ENCODE measurements at places on chromosomes 6 and 20.
A peak's percentile ranks its signal among the peaks of the same experiment; 100 is the strongest.

DNA sequence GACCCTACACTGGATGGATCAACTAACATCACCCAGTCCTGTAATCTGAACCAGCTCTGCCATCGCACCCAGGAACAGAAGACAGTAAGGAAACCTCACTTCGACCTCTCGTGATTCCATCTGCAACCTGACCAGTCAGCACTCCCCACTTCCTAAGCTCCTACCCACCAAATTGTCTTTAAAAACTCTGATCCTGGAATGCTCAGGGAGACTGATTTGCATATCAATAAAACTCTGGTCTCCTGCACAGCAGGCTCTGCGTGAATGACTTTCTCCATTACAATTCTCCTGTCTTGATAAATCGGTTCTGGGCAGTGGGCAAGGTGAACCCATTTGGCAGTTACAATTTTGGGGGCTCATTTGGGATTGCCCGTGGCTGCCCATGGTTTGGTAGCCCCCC is 18.3 kb upstream of the AGPAT4 start:
- DNase-seq, result no peak

DNA sequence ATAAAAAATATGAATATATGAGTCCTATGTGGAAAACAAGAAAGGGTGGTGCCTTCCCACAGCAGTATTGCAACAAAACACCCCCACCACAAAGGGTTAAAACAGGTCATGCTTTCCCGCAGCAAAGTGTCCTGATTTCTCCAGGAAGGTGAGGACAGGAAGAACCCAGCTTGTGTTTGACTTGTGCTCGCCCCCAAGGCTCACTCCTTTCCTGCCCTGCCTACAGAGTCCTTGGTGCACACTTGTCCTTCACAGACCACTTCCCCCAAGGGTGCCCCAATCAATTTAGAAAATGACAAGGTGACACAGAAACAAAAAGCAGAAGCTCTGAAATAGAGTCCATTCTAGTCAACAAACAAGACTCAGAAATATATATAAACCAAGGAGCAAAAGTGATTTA is 237.4 kb downstream of the PTPRK start:
- DNase-seq, result no peak

DNA sequence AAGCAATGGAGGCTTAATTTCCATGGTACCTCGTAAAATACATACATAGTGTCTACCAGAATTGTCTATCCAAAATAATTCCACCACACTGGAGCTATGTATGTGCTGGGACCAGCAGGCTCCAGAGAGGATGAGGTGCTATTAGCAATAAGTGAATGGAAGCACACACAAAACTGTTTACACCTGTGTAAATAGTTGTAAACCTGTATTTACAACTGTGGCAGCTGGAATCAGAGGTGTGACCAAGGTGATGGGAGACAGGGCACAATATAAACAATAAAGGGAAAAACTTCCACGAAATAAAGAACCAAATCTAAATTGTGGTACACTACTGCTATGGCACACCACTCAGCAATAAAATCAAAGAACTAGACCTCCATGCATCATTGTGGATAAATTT is 14.4 kb downstream of the RARS2 start:
- DNase-seq, result no peak

DNA sequence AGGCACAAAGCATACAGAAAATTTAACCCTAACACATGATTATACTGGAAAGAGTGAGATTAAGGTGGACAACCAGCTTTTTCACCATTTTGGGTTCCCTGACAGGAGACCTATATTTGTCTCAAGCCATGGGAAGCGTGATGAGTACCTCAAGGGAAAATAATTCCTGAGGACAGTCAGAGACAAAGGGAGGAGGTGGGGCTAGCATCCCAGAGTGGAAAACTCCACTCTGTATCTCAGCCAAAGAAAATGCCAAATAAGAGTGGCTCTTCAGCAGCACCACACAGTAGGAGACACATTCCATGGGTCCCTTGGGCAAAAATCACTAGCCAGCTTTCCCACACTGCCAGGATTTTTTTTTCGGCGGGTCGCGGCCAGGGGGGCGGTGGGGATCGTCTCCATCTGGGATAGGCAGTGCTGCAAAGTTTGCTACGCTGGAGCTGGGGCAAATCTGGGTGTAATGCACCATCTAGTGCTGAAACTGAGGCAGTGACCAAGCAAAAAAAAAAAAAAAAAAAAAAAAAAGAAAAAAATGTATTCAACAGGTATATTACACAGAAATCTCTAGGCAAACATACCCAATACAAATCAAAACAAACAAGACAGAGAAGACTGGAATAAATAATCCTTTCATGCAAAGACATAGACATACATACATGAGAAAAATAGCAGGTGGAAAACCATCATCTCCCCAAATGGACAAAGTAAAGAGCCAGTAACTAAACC is 77.3 kb upstream of the SLC35F1 start:
- no peak for DNase-seq

GRCh38 chr6:106334646-106335448 is 9.3 kb upstream of the ATG5 start:
- peak; percentile 16 for DNase-seq

DNA sequence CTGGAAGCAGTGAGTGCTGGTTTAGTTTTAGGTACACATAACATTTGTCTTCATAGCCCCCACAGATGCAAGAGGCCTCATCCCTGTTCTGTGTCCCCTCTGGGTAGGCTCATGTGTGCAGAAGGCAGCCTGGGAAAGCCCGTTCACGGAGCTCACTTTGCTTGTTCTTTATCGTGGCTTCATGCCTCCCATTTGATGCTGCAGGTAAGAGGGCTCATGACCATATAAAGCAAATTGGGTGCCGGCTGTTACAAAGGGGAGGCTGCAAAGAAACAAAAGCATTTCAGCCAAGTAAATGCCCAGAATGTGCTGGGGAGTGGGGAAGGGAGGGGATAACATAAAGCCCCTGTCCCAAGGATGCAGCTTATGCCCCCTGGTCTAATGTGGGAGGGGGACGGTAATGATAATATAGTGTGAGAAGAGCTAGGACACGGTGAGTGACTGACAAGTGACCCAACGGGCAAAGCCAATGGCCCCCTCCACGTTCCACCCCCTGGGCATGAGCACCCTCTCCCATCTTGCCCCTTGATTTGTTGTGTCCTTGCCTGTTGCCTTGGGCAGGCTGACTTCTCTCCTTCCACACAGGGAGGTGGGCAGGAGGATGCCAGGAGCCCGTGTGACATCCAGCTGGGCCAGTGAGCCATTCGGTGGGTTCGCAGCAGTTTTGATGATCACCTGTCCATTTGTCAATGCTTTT is 138.0 kb downstream of the FOXO3 start:
- no peak for DNase-seq

DNA sequence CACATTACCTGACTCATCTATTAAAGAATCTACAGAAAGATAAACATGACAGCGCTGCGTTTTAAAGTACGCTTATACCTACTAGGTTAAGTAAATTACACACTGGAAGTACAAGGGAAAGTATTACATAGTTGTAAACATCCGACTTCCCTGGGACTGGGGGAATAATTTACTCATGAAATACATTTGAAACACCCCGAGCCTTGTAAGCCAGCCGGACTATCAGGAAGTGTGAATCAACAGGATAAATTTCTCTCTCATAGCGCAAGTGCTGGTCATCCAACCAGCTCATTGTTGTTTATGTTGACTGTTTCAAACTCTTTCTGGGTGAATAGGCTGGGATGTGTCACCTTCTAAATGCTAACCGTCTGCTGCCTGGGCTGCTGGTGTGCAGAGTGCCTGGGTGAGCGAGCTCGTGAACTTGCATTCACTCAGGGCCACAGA is 4.9 kb downstream of the BMP6 start:
- no peak for DNase-seq

- no peak for DNase-seq
Observed at GRCh38 chr6:150084426-150084825, 15.5 kb upstream of the ULBP3 start.

GRCh38 chr20:49832632-49833327 is 20.2 kb downstream of the SLC9A8 start:
- DNase-seq, result no peak

DNA sequence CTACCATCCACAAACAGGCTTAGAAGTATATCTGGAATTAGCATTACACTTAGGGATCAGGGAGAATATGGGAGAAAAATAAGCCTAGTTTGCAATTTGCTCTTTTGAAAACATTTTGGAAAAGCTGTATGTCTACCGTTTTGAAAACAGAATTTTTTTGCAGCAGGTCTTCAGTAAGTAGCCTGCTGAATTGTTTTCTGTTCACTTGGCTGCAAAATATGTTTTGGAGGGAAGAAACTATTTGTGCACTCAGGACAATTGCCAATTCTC is 39.6 kb downstream of the ILRUN start:
- DNase-seq, result no peak

DNA sequence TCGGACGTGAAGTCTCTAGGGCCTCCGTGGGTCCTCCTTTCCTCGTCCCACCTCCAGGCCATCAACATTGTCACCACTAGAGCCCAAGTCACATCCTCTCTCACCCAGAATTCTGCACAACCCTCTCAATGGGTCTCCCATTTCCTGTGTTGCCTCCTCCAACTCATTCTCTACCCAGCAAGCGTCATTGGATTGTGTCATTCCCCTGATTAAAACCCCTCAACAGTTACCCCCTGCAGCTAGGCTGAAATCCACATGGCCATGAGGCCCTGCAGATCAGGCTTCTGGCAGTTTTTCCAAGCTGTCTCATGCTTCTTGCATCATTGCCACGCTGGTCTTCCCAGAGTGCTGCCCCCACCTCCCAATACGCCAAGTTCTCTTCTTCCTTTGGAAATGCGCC is 12.9 kb upstream of the FAM210B start:
- DNase-seq, result no peak

- no peak for DNase-seq
Observed at GRCh38 chr6:20948556-20948955, 414.3 kb downstream of the CDKAL1 start.

DNA sequence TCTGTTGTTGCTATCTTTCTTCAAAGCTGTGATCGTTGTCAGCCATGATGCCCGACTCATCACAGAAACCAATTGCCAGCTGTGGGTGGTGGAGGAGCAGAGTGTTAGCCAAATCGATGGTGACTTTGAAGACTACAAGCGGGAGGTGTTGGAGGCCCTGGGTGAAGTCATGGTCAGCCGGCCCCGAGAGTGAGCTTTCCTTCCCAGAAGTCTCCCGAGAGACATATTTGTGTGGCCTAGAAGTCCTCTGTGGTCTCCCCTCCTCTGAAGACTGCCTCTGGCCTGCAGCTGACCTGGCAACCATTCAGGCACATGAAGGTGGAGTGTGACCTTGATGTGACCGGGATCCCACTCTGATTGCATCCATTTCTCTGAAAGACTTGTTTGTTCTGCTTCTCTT is 19.3 kb downstream of the ABCF1 start:
- no peak for DNase-seq

GRCh38 chr6:43695215-43695966 is 7.8 kb upstream of the MRPS18A start:
- no peak for DNase-seq

- no peak for DNase-seq
Observed at GRCh38 chr6:44247338-44248302, 719 bp downstream of the HSP90AB1 start.

DNA sequence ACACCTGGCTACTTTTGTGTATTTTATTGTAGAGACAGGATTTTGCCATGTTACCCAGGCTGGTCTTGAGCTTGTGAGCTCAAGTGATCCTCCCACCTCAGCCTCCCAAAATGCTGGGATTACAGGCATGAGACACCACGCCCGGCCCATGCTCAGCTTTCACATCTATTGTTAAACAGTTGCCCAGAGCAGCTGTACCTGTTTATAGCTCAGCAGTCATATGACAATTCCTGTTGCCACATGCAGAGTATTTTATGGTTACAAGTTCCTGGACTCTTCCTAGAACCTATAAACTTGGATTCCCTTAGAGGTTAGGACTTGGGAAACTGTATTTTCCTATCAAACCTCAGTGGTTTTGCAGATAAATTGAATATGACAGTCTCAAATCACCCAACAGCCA is 188.3 kb upstream of the KCNG1 start:
- DNase-seq, result no peak

GRCh38 chr6:52595796-52596130 is 18.9 kb upstream of the TRAM2 start:
- no peak for DNase-seq

DNA sequence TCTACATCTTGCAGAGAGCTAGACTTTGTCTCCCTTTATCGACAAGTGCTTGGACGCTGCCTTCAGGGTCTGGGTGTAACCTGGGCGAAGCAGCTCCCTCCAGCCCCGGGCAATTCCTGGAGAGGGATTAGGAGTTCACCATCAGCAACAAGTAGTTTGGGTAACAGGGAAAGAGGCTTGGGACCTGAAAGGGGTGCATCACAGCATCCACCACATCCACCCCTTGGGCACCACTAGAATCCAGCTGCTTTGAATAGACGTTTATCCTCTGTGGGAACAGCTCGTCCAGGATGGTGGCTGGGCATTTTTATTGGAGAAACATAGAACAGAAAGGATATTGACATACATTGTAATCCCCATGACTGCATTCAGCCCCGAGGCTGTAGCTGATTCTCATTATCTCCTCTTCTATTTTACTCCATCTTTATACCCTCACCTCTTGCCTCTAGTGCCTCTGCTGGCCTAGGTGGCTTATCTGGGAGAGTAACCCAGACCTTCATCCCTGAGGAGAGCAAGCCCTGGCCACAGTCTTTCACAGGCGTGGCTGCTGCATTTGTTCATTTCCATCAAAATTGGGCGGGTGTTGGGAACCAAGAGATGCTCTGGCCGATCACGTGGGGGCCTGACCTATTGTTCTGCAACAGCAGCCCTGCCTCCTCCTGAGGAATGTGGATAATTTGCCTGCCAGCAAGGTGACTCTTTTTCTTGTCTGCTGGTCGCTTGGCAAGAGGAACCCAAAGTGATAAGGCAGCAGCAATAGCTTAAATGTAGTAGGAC is 109.2 kb upstream of the RALGAPA2 start:
- DNase-seq, result no peak

DNA sequence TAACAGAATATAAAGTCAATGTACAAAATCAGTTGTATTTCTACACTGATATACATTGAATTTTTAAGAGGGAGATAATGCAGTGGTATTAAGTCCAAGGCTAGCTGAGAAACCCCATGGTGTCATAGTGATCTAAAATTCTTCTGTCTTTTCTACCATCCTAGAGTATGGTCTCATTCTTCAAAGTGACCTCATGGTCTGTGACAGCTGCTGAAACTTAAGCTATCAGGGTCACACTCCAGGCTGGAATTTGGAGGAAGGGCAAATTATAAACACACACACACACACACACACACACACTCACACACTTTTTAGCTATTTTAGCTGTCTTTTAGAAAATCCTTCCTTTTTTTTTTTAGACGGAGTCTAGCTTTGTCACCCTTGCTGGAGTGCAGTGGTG is 47.3 kb upstream of the DYNLRB1 start:
- no peak for DNase-seq

GRCh38 chr20:33676121-33676520 is 1.9 kb upstream of the NECAB3 start:
- DNase-seq, result no peak

GRCh38 chr20:44848254-44849015 is 37.1 kb upstream of the YWHAB start:
- DNase-seq, result no peak

GRCh38 chr6:105803442-105803841 is 282.7 kb upstream of the PRDM1 start:
- DNase-seq, result no peak

All from left renal pelvis (tissue), 4 donors.